ENCODE measurements at places on chromosomes 7 and 10.
A peak's percentile ranks its signal among the peaks of the same experiment; 100 is the strongest.

GRCh38 chr10:69919250-69919649 is 117.5 kb downstream of the COL13A1 start:
- DNase-seq = no peak

- no peak for DNase-seq
Measured at GRCh38 chr10:34254596-34254995, 560.5 kb downstream of the PARD3 start.

DNA sequence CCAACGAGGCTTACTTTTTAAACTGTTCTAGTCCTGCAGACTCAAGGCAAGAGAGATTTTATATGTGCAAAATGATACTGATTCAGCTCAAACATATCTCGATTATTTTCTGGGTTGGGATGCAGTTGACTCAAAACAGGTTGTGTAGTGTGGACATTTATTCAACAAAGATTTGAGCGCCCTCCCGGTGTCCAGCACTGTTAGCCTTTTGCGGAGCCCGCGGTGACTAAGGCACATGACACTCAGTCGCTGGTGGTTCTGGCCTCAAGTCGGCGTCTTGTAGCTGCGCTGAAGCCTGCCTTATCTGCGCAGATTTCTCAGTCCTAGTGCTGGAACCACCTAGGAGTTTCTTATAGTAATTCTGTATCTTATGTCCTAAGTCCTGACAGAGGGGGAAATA is 938 bp upstream of the CADPS2 start:
- no peak for DNase-seq

DNA sequence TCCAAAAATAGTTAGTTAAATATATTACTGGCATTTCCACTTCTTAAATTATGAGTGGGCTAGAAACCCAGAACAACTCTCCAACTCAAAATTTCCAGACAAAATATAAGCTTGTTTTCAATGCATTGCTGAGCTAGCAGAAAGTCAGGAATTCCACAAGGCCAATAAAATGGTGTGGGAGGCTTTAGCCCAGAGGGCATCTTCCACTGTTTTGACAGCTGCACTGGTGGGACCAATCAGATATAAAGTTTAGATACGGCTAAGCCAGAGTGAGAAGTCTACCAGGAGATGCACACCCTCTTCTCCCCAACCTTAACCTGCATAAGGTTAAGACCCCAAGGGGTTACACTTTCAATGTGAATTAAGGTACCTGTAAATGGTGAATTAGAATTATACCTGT is 76.6 kb downstream of the AMPH start:
- DNase-seq = no peak

DNA sequence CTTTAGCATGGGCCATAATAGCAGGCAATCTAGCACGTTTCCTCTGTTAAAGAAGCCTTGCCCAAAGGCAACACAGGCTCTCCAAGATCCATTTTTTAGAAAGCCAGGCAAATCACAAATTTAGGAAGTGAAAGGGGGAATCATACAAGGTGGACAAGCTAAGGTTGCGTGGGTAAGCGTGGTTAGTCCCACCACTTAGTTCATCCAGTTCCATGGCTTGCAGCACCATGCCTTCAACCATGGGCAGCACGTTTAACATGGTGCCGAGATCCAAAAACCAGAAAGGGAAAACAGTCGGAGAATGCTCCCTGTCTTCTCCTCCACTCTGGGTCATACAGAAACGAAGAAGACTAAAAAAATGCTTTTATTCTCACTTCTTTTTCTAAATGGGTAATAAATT is 234.4 kb upstream of the IMMP2L start:
- no peak for DNase-seq

GRCh38 chr10:121823993-121824463 is 103.8 kb downstream of the ATE1 start:
- no peak for DNase-seq

DNA sequence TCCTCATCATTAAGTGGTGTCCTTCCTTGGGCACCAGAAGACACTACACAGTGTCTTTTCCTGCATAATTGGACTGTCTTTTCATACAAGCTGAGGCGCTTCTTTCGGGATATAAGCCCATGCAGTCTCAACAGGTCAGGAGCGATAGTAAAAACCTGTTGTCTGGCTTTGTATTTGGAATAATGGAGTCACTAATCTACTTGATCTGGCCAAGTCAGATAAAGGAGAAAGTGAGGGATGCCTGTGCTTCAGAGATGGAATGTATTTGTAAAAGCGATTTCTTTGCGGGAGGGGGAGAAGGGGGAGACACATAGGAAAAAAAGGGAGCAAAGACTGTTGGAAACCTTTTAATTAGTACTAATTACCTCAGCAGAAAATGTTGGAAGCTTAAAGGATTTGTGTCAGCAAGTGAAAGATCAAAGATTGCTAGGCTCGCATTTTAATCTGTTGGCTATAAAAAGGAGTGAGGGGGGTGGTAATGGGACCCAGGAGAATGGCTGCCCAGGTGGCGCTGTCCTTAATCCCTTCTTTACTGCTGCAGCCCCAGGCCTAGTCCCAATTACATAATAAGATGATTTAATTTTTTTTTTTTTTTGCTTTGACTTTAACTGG is 581.4 kb downstream of the LRMDA start:
- no peak for DNase-seq

GRCh38 chr7:127578036-127578684 is 7.2 kb downstream of the GCC1 start:
- no peak for DNase-seq

DNA sequence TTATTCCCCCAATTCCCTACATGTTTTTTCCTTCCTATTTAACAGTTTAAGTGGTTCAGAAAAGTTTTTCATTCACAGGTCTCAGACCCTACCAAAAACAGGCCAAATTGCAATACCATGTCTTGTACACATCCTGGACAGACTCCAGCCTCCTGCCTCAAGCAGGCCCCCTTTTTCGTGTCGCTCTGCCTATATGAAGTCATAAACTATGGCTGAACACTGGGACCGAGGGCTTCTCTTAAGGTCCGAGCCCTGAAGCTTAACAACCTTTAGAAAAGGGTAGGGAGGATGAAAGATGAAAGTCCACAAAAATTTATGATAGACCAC is 1.4 kb downstream of the FBXW4 start:
- DNase-seq = no peak

- DNase-seq = no peak
Measured at GRCh38 chr10:19096501-19097073, 48.0 kb downstream of the MALRD1 start.

GRCh38 chr10:30639946-30640786 is 10.6 kb upstream of the LYZL2 start:
- DNase-seq = no peak

DNA sequence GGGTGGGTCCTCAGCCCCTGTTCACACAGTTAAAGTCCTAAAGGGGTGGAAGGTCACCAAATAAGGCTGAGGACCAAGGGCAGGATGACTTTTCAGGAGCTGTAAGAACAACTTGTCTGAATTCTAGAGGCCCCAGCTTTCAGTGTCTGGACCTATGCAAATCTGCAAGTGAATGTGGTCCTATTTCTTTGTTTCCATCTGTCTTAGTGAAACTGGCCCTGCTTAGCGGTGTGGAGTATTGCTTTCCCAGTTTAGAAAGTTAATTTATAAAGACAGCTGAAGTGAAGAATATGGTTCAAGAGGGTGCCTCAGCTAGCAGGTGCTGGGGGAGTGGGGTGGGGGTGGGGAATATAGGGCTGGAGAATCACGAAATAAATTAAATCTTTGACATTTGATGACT is 40.1 kb downstream of the HHEX start:
- DNase-seq = no peak

- no peak for DNase-seq
Measured at GRCh38 chr7:93958651-93959050, 37.1 kb downstream of the GNG11 start.

DNA sequence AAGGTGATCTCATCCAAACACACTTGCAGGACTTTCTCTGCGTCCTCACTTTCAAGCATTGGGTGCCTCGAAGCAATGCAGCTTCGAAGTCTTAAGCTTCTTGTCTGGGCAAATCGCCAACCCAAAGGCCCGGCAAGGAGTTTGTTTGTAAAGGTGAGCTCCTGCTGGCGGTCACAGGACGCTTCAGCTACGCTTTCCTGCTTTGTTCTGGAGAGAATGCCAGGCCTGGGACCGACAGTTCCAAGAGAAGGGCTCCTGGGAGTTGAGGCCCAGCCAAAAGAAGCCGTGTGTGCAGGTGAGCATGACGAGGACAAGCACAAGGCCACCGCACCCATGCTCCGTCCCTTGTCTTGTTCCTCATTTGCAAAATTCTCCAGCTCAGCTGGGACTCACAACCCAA is 106.6 kb upstream of the DOCK1 start:
- no peak for DNase-seq

DNA sequence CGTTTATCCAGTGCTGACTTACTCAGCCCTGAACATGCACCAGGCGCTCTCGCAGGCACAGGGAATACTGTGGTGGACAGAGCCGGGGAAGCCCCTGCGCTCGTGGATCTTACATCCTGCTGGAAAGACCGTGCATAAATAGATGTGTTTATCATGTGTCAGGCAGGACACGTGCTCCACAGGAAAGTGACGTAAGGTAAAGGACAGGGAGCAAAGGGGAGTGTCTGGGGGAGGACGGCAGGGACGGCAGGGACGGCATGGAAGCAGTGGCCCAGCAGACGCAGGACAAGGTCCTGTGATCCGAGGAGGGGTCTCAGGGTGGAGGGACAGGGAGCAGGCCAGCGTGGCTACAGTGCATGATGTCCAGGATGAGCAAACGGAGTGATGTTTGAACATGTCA is 410.5 kb downstream of the PAXIP1 start:
- no peak for DNase-seq

GRCh38 chr10:72429931-72430330 is 75.2 kb upstream of the DNAJB12 start:
- DNase-seq = no peak

GRCh38 chr10:2949948-2950354 is 117.4 kb upstream of the PFKP start:
- DNase-seq = no peak

- DNase-seq = no peak
Measured at GRCh38 chr7:57362868-57363267, 87.1 kb upstream of the ZNF716 start.

DNA sequence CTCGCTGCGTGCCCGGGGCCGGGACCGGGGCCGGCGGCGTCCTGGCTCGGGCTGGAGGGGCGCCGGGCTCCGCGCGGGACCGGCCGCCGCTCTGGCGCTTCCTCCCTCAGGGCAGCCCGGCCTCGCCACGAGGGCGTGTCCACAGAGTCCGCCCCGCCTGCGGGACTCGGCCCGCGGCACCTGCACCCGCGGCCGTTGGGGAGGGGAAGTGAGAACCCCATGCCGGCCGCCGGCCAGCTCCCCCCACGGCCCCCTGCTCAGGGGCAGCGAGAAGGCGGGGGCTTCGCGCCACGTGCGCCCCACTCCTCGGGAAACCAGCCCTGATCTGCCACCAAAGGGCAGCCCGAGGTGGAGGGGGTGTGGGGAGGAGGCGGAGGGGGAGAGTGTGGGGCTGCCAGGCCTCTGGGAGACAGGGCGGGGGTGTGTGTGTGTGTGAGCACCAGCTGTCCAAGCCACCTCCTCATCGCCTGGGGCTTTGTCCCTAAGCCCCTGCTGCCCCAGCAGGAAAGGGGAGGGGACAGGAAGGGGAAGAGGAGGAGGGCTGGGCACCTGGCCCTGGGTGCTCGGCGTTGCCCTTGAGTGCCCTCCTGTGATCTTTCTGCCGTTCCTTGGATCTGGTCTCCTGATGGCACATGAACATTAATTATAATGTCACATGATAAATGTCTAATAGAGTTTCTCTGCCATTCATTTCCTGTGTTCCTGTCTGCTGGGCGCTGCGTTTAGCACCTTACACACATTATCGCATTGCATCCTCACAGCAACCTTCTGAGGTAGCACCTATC is at the start of gene PIK3AP1:
TSS of gene PIK3AP1 (minus strand) at position 93 of the 785 bp plus-strand sequence. CDS start 120 bp downstream, outside the sequence.
- peak; percentile 19 for DNase-seq

GRCh38 chr7:1531979-1532455 is 1.5 kb downstream of the MAFK start:
- DNase-seq = no peak

GRCh38 chr10:49355221-49355620 is 40.7 kb downstream of the DRGX start:
- DNase-seq = no peak

GRCh38 chr7:19709249-19709578 is 377 bp upstream of the POLR1F start:
- no peak for DNase-seq

GRCh38 chr7:91374321-91374989 is 110.2 kb downstream of the FZD1 start:
- no peak for DNase-seq

DNA sequence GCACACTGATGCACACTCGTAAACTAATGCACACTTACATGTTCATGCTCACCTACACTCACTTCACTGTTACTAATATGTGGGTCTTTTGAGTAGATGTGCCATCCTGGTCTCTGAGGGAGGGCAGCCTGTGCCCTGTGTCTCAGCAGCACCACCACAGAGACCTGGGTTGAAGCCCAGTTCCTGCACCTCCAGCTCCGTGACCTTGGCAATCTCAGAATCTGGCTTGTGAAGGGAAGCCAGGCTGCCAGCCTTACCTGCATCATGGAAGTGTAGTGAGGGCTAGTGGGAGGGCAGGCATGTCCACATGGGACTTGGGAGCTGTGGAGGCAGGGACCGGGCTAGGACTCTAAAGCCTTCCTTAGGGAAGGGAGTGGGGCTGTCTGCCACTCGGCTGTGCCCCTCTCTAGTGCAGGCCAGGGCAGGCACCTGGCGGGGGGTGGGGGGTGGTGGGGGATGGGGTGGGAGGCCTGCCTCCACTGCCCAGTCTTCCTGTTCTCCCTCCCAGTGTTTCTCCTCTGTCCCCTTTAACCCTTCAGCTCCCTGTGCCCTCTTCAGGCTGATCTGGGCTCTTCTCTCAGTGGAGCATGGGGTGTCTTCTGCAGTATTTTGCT is 8.1 kb downstream of the ADCY1 start:
- no peak for DNase-seq

DNA sequence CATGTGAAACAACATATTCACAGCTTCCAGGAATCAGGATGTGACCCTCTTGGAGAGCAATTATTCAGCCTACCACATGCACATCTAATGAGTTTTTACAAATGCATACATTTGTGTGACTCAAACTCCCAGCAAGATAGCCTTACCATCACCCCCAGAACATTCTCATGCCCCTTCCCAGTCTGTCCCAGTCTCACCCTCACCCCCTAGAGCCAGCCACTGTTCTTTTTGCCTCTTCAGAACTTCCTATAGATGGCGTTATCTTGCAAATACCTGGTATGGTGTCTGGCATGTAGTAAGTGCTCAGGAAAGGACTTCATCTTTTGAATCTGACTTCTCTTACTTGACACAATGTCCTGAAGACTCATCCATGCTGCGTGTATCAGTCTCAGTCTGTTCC is 23.9 kb upstream of the AOC1 start:
- DNase-seq = no peak

GRCh38 chr7:452791-453455 is 66.7 kb downstream of the PDGFA start:
- DNase-seq = no peak

DNA sequence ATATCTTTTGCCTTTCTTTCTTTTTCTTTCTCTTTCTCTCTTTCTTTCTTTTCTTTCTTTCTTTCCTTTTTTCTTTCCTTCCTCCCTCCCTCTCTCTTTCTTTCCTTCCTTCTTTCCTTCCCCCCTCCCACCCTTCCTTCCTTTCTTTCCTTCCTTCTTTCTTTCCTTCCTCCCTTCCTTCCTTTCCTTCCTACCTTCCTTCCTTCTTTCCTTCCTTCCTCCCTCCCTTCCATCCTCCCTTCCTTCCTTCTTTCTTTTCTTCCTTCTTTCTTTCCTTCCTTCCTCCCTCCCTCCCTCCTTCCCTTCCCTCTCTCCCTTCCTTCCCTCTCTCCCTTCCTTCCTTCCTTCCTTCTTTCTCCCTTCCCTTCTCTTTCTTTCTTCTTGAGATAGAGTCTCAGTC is 25.5 kb upstream of the CALN1 start:
- DNase-seq = no peak
